ENCODE measurements at places on chromosomes 6 and 20.

DNA sequence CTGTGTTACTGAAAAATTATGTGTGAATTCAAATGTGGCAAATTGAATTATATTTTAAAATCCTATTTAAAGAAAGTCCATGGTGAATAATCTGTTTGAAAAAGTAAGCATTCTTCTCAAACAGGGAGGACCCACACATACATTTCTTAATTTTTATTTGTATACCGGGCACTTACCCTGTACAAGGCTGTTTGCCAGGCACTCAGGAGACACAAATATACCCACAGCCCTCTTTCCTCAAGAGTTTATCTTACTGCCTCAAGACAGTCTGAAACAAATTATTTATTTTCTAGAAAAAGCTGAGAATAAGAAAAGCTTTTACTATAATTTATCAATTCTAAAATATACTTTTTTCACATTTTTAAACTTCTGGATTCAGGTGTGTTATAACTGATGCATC is 114.4 kb downstream of the TASP1 start:
- DNase-seq, result no peak

DNA sequence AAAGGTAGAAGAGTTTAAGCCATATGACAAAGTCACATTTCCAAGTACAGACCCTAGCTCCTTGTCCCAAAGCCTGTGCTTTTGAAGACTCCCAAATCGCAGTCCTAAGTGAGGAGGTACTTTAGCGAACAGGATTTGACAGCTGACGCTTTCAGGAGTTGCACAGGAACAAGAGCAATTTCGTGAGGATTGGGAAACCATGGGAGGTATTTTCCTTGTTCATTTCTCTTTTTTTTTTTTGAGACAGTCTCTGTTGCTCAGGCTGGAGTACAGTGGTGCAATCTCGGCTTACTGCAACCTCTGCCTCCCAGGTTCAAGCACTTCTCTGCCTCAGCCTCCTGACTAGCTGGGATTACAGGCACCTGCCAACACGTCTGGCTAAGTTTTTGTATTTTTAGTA is 150.6 kb downstream of the MTHFD1L start:
- no peak for DNase-seq

GRCh38 chr6:163860287-163861081 is 446.0 kb downstream of the QKI start:
- peak; percentile 2 for DNase-seq

- no peak for DNase-seq
These were observed 45.5 kb downstream of the IRF4 start for GRCh38 chr6:437037-437392.

All from pons (tissue), 1 donor.